ENCODE measurements at places on chromosomes 3 and 15.

DNA sequence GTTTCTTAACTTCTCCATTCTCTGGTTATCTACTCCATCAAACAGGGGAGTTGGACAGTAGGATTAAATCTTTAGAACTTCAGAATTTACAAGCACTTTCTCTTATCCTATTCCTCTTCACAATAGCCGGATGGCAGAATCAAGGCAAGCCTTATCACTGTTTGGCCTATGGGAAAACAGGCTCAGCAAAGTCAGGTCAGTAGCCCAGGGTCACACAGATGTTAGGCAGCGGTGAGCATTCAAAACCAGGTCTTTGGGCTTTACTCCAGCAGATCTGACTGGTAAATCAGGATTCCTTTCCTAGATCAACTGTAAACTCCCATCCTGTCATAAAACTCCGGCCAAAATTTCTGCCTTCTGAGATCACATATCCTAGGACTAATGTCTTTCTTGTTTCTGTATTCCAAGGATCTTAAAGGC lies 258.4 kb downstream of the OPA1 start:
- no peak for DNase-seq

- DNase-seq: no peak
Measured at GRCh38 chr3:186003610-186004009, 65.8 kb upstream of the TRA2B start.

DNA sequence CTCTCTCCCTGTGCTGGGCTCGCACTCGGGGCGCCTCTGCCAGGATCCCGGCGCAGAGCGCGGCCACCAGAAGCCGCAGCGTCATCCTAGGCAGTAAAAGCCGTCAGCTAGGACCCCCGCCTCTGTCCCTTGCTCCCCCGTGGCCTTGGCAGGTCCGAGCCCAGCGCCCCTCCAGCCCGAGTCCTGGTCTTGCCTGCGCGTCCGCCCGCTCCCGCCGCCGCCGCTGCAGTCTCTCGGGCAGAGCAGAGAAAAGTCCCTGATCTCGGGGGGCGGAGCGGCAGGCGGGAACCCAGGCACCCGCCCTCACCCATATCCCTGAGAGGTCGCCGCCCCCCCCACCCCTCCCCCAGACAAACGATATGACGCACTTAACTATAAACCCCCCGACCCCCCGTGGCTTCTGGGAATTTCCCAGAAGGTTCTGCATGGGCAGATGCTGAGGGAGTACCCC lies at the start of gene COL7A1:
Gene COL7A1, minus strand, starts transcription at position 255 of the 451 bp plus-strand sequence. Its CDS starts 170 bp downstream, at position 85.
- no peak for DNase-seq

GRCh38 chr3:39781632-39782031 lies 27.8 kb upstream of the MYRIP start:
- DNase-seq: no peak

DNA sequence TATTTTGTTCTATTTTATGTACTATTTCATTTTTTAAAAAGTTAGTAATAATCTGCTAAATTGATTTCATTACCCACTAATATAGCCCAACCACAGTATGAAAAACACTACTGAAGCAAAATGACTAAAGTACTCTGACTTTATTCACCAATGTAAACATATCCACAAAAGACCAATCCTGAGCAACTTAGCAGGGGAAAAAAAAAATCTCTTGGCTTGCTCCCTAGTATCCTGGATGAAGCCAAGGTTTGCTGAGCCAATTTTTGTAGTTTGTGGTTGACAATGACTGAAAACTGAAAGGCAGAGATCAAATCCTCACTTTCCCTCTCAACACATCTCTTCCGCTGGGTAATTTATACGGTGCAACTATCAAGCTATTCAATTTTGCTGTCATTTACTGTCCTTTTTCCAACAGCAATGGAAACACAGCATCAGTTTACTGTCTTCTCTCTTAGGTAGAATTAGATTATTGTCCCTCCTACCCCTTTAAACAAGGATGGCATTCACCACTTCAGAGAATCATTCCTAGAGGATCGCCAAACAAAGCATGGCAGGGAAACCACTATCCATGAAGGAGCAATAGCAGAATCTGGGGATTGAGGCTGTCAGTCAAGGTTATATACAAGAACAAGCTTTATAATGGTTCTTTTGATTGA lies 149.7 kb downstream of the THRB start:
- DNase-seq: no peak

DNA sequence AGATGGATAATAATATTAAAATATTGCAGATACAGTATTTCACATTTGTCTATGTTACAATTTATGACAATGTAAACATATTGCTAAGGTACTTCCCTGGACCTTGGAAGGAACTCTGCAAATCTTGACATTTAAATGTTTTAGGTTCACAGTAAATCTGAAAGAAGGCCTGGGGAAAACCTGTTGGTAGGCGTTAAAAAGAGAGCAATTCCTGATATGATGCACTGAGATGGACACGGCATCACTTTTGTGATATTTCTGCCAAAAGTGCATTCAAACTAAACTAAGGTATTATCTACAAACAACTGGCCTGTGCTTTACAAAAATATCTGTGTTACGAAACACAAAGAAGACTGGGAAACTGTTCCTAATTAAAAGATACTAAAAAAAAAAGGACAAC lies 6.1 kb upstream of the TP63 start:
- DNase-seq: no peak

- DNase-seq: no peak
Measured at GRCh38 chr15:93332168-93332553, 243.2 kb upstream of the RGMA start.

- no peak for DNase-seq
Measured at GRCh38 chr3:77931255-77932009, 891.5 kb downstream of the ROBO2 start.

DNA sequence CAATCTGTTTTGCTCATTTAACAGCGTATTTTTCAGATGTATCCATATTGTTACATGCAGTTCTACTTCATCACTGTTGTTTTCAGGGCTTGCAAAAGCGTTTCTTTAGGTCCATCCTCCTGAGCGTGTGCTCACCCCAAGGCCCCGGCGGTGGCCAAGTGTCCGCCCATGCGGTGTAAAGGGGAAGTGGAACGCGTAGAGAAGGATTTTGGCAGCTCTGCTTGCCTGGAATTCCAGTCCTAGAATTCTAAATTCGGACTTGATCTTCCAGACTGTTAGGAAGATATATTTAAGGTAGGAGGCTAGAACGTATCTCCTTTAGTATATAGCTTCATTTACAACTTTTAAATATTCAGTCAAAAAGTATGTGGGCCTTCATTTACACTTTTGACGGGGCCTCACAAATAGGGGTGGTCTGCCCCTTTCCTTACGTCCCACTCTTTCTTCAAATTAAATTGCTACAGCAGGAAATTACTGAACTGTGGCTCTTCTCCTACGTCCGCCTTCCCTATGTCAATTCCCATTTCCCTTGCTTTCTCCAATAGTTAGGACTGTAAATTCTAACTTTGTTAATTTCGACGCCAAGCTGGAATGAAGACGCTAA lies 609 bp upstream of the TBC1D23 start:
- peak; percentile 57 for DNase-seq

GRCh38 chr3:72452745-72453144 lies 395.5 kb downstream of the SHQ1 start:
- DNase-seq: no peak

DNA sequence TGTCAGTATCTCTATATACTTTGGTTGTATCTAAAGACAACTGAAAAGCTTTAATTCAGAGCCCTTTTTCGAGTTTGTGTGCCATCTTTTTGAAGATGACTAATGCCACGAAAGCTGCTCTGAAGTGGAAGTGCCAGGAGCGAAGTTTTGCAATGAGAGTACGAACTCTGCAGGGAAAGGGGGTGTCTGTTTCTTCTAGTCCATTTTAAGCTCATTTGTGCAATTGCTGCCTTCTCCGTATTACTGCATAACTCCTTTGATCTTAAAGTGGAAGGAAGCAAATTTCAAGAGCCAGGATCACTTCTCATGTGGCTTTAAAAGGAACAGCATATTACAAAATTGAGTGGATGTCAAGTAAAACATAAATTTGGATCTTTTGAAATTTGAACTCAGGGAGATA lies 245.3 kb downstream of the FEZF2 start:
- no peak for DNase-seq

- DNase-seq: no peak
Measured at GRCh38 chr3:12601072-12601471, 44.2 kb downstream of the MKRN2 start.

DNA sequence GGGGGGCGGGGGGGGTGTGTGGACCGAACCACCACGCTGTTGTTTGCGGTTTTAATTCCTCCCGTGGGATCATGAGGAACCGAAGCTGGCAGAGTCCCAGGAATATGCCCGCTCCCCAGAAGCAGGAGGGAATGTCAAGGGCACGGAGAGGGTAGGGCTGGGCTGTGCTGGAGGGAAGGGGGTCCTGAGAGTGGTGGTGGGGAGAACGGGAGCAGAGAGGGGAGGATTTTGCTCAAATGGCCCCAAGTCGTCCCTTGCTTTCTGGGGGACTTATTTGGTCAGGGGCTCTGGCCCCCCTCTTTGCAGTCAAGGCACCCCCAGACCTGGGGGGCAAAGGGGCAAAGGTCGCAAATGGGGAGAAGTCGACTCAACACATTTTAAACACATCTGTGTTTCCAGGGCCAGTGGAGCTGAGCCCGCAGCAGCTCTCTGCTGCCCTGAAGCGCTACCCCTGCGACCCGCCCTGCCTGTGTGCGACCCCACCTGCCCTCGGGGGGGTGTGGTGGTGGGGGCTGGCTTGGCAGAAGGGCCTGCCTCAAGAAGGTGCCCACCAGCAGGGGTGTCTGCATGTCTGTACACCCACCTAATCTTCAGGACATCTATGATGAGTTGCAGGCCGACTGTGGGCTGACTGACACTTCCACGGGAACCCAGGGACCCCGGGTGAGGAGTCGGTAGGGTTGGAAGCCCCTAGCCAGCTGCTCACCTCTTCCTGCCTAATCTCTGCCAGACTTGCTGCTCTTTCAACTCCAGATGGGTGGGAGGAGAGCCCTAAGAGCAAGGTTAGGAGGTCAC lies 602 bp upstream of the ATP2B2 start:
- DNase-seq: no peak

DNA sequence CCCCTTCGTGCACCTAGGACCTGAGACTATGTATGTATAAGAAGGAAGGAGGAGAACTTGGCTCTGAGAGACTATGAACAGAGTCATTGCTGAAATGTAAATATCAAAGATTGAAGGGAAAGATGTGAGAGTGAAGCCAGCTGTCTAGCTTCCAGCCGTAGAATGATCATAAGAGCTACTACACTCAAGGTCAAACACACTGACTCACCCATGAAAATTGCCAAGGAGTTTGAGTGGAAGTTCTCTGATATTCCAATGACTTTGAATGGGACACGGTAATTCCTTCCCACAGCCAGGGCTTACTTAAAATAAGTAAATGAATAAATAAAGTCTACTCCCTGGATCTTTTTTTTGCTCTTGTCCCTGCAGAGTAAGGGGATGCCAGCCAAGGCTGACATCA lies 398.9 kb upstream of the TPRG1 start:
- DNase-seq: no peak

GRCh38 chr15:47461652-47462141 lies 255.6 kb upstream of the SEMA6D start:
- DNase-seq: no peak

DNA sequence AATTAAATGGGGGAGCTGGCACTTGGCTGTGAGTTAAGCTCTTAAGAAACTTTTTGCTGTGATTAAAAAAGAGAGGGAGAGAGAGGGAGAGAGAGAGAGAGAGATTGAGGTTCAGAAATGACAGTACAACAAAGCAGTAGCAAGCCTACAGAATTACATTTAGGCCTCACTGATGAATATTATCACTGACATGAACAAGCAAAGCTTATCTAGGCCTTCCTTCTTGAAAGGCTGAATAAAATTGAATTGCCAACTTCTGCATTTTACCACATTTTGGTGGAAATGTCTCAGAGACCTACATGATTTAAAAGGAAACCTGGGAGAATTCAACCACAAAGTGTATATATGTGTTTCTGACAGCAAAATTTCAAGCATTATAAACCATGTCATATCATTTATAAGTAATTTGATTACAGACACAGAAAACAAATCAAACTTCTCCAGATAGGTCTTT lies 530.8 kb downstream of the SOX2 start:
- no peak for DNase-seq

GRCh38 chr15:69131362-69132220 lies 28.8 kb upstream of the GLCE start:
- DNase-seq: no peak

DNA sequence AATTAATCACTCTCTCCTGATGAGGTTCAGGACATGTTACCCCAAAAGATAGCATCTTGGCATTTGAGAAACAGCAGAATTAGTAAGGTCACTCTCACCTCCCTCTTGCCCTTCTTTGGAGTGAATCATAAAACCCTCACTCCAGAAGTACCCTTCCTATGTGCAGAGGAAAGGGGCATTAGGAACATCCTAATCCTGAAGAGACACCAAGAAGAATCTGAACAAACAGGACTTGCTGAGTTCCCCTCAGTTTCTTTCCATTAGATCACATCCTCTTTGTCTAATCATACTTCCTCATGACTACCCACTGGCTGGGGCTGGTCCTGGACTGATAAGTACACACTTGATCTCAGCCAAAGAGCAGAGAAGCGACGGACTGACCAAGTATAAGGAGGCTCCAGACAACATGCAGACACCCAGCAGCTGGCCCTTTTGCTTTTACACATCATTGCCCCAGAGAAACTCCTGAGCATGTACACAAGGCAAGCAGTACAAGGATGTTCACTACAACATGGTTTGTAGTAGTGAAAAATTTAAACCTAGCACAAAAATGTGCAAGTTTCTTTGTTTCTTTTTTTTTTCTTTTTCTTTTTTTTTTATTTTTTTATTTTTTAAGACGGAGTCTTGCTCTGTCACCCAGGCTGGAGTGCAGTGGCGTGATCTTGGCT lies 15.0 kb upstream of the TM6SF1 start:
- DNase-seq: no peak

DNA sequence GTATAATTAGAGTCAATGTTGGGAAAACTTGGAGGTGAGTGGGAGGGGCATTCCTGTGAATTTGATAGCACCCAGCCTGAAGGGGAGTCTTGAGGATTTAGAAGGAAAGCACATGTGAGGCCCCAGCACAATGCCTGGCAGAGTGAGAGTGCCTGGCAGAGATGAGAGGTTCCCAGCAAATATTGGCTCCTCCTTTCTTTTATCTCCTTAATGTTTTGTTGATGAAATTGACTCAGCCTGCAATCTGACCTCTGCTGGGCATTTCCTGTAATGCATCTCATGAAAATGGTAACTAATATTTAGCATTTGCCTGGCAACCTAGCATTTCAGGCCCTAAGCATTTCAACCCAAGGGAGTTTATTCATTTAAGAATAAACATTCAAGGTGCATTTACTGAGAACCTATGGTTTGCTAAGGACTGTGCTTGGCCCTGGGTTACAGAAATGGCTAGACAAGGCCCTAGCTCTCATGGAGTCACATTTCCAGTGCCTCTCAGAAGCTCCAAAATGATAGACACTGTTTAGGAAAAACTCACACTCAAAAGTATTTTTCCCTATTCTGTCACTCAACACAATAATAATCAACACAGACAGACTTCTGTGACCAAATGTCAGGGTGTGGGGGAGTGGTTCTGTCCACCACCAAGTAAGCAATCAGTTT lies 19.0 kb downstream of the PDHB start:
- peak; percentile 7 for DNase-seq

DNA sequence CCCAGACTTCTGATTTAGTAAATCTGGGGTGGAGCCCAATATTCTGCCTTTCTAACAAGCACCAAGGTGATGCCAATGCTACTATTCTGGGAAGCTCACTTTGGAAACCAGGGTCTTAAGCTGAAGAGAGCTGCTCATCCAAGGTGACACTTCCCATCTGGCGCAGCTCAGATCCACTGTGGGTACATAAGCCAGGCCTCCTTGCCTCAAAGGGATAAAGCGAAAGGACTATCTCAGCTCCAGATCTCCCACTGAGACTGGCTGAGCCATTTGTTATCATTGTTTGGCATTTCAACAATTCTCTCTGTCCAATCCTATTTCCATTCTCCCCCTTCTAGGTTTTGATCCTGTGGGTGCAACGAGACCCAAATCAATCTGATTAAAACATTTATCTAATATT lies 323.8 kb downstream of the GBE1 start:
- no peak for DNase-seq
